NCI-H1417 (cell line): ENCODE measurements at places on chromosomes 4 and X.
A peak's percentile ranks its signal among the peaks of the same experiment; 100 is the strongest.

DNA sequence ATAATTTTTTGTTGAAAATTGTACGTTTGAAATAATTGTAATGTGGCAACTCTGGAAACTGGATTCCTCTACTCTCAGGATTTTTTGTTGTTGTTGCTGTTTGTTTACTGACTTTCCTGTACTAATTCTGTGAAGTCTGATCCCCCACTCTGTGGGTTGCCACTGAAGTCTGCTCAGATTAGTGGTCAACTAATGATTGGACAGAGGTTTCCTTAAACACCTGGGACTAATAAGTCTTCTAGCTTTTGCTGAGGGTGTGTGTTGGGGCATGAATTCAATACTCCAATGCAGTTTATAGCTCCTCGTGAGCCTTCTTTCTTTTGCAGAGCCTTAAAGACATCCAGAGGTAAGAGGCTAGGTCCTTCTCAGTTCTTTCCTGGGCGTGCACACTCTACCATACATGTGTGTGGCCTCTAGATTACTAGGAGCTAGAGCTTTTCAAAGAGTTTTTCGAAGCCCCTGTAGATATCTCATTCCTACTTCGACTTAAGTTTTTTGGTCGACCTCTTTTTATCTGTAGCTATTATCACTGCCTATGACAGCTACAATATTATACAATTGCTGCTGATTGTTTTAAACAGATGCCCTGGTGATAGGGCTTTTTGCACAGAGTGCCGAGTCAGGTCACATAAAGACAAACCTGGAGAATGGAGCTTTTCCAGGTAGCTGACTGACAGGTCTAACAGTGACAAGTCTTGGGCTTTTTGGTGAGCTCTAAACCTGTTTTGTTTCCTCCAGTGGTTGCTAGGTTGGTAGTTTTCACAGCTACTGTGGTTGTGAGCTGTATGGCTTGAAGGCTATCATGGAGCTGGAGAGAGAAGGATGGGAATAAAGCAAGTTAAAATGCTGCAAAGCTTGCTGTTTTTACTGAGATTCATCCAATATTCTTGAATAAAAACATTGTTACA is 34.0 kb downstream of the BMP2K start:
- DNase-seq: no peak

- DNase-seq: peak; percentile 29
These were observed 118.3 kb downstream of the MGST2 start for GRCh38 chr4:139783741-139784484.

- DNase-seq: no peak
These were observed 105.2 kb upstream of the MAB21L2 start for GRCh38 chr4:150476776-150477175.

GRCh38 chr4:25500626-25501316 is 123.7 kb downstream of the ANAPC4 start:
- peak; percentile 99 for DNase-seq

- DNase-seq: peak; percentile 25
These were observed 53.7 kb upstream of the BCOR start for GRCh38 chrX:40151211-40152172.

- peak; percentile 24 for DNase-seq
These were observed 552 bp downstream of the TCEAL9 start for GRCh38 chrX:103356858-103357257.

DNA sequence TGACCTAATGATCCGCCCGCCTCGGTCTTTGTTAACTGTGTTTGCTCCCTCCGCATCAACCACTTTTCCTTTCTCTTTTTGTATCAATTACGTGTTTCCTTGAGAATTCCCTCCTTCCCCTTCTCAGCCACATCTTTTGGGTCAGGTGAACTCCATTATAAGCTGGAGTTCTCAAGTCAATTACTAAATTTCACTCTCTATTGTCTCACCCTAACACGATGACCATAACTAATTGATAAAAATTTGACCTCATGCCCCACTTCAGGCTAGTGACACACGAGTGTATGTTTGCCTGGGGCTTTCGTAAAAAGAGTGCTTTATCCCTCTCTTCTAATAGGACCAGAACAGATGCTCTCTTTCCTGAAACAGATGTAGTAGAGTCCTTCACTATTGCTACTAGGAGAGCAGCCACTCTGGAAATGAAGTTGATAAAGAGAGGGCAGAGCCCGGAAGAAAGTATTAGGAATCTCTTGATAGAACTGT is 403.6 kb upstream of the ANXA10 start:
- DNase-seq: no peak
